Breast epithelium (tissue), 4 donors: ENCODE measurements at places on chromosomes 12 and 14.

GRCh38 chr12:16611146-16611545 is 5.2 kb upstream of the LMO3 start:
- no peak for DNase-seq
- H3K27ac ChIP-seq = no peak overlapping the region
- H3K4me1 ChIP-seq = no peaks in the 10 kb centered on the region
- no peaks in the 10 kb centered on the region for H3K27me3 ChIP-seq
- no peak overlapping the region for H3K4me3 ChIP-seq

GRCh38 chr12:62763312-62763711 is 171.6 kb downstream of the PPM1H start:
- DNase-seq = no peak
- H3K4me3 ChIP-seq = no peak overlapping the region
- H3K36me3 ChIP-seq = no peaks in the 10 kb centered on the region

DNA sequence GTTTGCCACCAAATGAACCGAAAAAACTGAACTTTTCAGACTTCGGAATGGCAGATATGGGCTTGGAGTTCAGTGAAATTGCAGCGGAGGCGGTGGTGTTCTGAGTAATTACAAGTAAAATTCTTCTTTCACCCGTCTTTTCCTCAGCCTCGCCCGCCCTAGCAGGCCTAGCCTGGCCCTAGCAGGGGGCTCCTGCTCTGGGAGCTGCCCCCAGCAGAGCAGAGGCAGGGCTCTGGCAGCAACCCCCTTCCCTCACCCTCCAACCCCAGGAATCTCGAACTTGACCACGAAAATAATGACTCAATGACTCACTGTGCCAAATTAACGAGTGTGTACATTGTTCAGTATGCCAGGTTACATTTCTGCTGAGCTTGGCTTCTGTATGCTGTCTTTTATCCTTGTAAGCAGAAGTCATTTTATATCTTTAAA is 1.1 kb downstream of the PAPLN start:
- peaks cover 3% of the 10 kb centered on the region for H3K27me3 ChIP-seq
- peak overlapping the region; percentile 67 for H3K4me3 ChIP-seq
- H3K36me3 ChIP-seq = no peaks in the 10 kb centered on the region
- peak overlapping the region; percentile 58 for H3K27ac ChIP-seq
- peaks cover 7% of the 10 kb centered on the region for H3K4me1 ChIP-seq

GRCh38 chr12:111927346-111927745 is 85.3 kb downstream of the MAPKAPK5 start:
- DNase-seq = no peak
- H3K4me1 ChIP-seq = no peaks in the 10 kb centered on the region
- H3K4me3 ChIP-seq = no peak overlapping the region
- H3K27ac ChIP-seq = no peak overlapping the region
- H3K27me3 ChIP-seq = no peaks in the 10 kb centered on the region
- no peaks in the 10 kb centered on the region for H3K36me3 ChIP-seq

- no peak overlapping the region for H3K27ac ChIP-seq
- no peaks in the 10 kb centered on the region for H3K36me3 ChIP-seq
- no peaks in the 10 kb centered on the region for H3K4me1 ChIP-seq
- no peaks in the 10 kb centered on the region for H3K27me3 ChIP-seq
- no peak for DNase-seq
Measured at GRCh38 chr14:60905923-60906322, 75.0 kb downstream of the TRMT5 start.

DNA sequence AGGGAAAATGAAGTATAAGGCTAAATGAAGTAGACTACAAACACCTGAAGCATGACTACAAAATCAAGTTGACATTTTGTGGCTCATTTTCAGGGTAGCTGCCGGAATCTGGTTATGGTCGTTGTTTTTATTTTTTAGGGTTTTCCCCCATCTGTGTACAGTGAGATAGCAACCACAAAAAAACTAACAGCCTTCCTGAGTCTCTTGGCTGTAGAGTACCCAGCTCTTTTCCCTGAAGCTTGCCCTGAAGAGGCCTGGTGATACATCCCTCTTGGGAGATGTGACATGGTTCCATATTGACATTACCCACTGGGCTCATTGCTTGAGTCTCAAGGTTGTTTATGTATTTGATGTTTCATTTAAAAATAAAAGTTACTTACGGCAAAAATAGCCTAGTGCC is 424.0 kb downstream of the ZFP36L1 start:
- H3K4me3 ChIP-seq = no peak overlapping the region
- H3K27me3 ChIP-seq = no peaks in the 10 kb centered on the region
- no peak overlapping the region for H3K27ac ChIP-seq

GRCh38 chr12:56116267-56117081 is at the start of gene RPL41:
Gene RPL41, plus strand, starts transcription at chr12:56116633.
- peak within 1 kb of the TSS; percentile 96 for H3K27ac ChIP-seq
- peak within 1 kb of the TSS; percentile 80 for H3K4me3 ChIP-seq
- H3K4me1 ChIP-seq = peaks cover 5% of the 10 kb centered on the region
- no peaks in the 10 kb centered on the region for H3K36me3 ChIP-seq

DNA sequence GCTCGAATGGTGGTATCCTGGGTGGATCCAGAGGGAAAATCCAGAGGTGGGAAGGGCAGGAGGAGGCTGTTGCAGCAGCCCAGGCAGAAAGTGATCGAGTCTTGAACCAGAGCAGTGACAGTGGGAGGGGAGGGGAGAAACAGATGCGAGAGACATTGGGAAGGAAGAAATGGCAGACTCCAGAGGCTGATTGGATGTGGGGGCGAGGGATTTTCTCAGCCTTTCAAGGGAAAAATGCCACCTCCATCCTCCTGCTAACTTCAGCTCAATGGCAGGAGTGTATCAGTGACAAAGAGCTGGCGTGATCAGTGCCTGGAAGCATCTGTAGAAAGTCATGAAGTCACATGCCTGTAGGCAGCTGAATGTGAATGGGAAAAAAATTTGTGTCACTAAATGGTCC is 38.6 kb upstream of the NRXN3 start:
- no peaks in the 10 kb centered on the region for H3K4me1 ChIP-seq
- no peak for DNase-seq
- no peak overlapping the region for H3K27ac ChIP-seq

- H3K4me3 ChIP-seq = no peak overlapping the region
- H3K4me1 ChIP-seq = peaks cover 15% of the 10 kb centered on the region
- H3K36me3 ChIP-seq = no peaks in the 10 kb centered on the region
- H3K27ac ChIP-seq = no peak overlapping the region
- DNase-seq = no peak
- no peaks in the 10 kb centered on the region for H3K27me3 ChIP-seq
Measured at GRCh38 chr12:116201908-116202307, 75.6 kb downstream of the MED13L start.

- H3K4me3 ChIP-seq = no peak overlapping the region
- no peak overlapping the region for H3K27ac ChIP-seq
- H3K36me3 ChIP-seq = no peaks in the 10 kb centered on the region
- no peaks in the 10 kb centered on the region for H3K27me3 ChIP-seq
- no peak for DNase-seq
- H3K4me1 ChIP-seq = no peaks in the 10 kb centered on the region
Measured at GRCh38 chr12:91622037-91622436, 439.4 kb upstream of the DCN start.

DNA sequence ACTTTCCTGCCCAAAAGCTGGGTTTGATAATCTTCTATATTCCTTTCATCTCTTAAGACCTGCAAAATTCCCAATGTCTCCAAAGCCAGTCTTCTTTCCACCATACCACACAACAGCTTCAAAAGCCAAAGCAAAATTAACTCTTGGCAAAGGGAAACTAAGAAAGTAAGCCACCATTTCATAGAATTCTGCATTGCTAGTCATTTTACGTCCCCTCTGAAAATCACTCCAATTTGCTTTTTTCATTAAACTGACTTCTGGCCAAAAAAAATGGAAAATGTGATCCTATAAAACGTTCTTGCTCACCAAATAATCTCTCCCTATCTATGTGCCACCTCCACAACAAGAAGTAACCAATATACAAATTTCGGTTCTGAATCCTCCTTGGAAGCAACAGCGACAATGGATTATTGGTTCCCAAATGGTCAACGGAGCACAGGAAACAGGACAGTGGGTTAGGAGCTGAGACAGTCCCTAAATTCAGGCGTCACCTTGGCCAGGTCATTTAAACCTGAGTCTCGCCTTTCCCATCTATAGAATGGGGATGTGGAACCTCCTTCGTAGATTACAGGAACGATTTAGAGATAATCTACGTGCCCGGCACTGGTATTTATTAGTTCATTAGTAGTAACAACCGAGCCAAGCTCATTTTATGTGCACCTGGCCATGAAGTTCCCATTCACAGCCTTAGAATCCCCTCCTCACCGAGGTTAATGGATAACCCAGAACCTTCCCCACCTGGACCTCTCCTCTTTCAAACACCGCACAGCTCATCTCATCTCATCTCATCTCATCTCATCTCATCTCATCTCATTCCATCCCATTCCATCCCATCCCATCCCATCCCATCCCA is 1.2 kb downstream of the NT5DC3 start:
- no peak for DNase-seq
- no peaks in the 10 kb centered on the region for H3K36me3 ChIP-seq
- H3K27ac ChIP-seq = no peak overlapping the region

DNA sequence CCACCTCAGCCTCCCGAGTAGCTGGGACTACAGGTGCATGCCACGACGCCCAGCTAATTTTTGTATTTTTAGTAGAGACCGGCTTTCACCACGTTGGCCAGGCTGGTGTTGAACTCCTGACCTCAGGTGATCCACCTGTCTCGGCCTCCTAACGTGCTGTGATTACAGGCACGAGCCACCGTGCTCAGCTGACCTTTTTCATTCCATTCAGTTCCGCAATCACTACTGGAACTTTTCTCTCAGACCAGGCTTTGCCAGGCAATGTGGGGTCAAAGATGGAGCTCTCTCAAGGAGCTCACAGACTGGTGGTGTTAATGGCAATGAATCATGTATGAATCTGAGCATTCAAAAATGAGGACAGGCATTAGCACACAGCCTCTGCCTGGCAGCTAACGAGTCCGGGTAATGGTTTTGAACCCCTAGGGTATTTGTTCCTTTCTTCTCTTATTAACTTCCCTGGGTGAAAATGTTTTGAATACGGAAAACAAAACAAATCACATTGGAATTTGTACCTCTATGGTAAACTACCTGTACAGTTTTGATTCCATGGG is 9.4 kb upstream of the TCHP start:
- H3K4me3 ChIP-seq = no peak overlapping the region
- no peaks in the 10 kb centered on the region for H3K27me3 ChIP-seq
- H3K4me1 ChIP-seq = no peaks in the 10 kb centered on the region
- DNase-seq = no peak
- no peaks in the 10 kb centered on the region for H3K36me3 ChIP-seq
- no peak overlapping the region for H3K27ac ChIP-seq

DNA sequence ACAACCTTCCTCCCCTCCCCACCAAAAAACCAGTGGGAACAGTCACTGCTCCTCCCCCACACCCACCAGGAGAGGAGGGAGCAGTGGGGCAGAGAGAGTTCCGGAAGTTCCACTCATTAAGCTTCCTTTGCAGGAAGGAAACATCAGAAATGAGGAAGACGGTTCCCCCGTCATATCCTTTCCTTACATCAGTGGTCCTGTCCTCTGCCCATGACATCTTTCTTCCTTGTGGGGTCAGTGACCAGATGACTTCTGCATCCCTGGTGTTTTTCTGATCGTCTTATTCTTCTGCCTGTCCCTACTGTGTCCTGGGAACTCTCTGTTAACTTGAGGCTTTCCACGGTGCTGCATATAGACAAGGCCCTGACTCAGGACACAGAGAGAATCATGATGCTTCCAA is 40.8 kb upstream of the SPTLC2 start:
- no peaks in the 10 kb centered on the region for H3K27me3 ChIP-seq
- H3K4me3 ChIP-seq = no peak overlapping the region
- H3K36me3 ChIP-seq = no peaks in the 10 kb centered on the region
- no peaks in the 10 kb centered on the region for H3K4me1 ChIP-seq
- DNase-seq = no peak

DNA sequence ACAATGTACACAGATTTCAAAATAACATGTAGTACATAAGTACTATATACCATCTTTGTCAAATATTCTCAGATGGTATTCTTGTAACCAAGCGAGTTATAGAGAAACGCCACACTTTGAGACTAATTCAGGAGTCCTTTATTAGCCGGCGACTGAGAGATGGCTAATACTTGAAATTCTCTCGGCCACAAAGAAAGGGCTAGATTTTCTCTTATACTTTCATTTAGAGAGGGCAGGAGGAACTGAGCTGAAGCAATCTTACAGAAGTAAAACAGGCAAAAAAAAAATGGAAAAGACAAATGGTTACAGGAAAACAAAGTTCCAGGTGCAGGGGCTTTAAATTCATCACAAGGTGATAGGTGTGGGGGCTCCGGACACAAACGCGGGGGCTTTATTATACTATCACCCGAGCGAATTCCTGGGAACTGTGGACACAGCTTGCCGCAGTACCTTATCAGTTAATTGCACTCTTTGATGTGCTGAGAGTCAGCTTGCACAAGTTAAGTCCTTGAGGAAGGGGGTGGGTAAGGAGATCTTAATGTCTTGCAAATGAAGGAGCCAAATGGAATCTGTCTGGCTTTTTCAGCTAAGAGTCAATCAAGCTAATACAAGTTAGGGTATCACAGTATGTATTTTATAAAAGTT is 382.3 kb downstream of the KCNH5 start:
- no peak overlapping the region for H3K27ac ChIP-seq
- no peak for DNase-seq
- no peak overlapping the region for H3K4me3 ChIP-seq
- no peaks in the 10 kb centered on the region for H3K27me3 ChIP-seq

- H3K4me1 ChIP-seq = no peaks in the 10 kb centered on the region
- no peaks in the 10 kb centered on the region for H3K27me3 ChIP-seq
- DNase-seq = no peak
- no peaks in the 10 kb centered on the region for H3K36me3 ChIP-seq
Measured at GRCh38 chr12:67827820-67828383, 161.3 kb upstream of the IFNG-AS1 start.

DNA sequence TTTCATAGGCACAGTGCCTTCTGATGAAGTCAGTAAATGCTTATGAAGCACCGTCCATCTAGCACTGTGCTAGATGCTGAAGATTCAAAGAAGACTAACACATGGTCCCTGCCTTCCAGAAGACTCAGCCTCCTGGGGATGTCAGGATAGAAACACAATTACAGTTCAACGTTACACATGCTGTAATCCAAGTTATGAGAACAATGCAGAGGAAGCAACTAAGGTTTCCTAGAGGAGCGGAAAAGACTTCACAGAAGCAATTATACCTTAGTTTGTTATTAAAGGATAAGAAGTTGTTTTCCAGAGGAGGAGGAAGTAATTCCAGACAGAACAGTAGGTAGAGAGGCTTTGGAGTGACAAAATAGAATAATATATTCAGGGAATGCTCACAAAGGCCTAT is 66.9 kb upstream of the FGD4 start:
- H3K4me3 ChIP-seq = no peak overlapping the region
- no peaks in the 10 kb centered on the region for H3K4me1 ChIP-seq
- no peaks in the 10 kb centered on the region for H3K27me3 ChIP-seq

GRCh38 chr14:70753518-70753953 is 55.8 kb downstream of the MAP3K9 start:
- no peaks in the 10 kb centered on the region for H3K4me1 ChIP-seq
- no peak overlapping the region for H3K4me3 ChIP-seq

- no peak overlapping the region for H3K4me3 ChIP-seq
- no peak for DNase-seq
- H3K4me1 ChIP-seq = no peaks in the 10 kb centered on the region
- H3K27ac ChIP-seq = no peak overlapping the region
- no peaks in the 10 kb centered on the region for H3K36me3 ChIP-seq
Measured at GRCh38 chr12:117484901-117485300, 123.5 kb upstream of the NOS1 start.

GRCh38 chr14:73472185-73473114 is 14.1 kb upstream of the NUMB start:
- no peaks in the 10 kb centered on the region for H3K36me3 ChIP-seq
- H3K27ac ChIP-seq = no peak overlapping the region
- H3K4me1 ChIP-seq = no peaks in the 10 kb centered on the region
